RWPE2 (cell line): ENCODE measurements at places on chromosomes 4 and X.

DNA sequence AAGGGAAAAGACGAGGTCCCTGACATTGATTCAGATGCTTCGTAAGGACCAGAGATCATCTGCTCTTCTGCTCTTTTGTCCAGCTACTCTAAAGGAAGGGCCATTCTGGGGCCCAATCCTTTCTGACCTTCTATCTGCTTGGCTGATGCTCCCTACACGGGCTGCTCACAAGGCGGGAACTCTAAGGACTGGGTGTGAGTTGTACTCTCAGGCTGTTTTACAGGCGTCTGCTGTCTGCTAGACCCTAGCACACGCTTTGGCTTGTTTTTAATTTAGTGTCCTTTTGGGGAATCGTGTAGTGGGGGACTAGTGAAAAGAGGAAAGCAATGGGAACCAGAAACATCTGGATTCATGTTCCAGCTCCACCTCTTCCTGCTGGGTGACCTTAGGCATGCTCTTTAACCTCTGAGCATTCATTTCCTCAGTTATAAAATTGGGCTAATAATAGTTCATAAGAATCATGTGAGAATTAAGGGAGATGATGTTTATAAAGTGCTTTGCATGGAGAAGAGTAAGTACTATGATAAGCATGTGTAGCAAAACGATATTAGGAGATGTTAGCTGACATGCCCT lies 53.1 kb downstream of the CASP3 start:
- DNase-seq = no peak

DNA sequence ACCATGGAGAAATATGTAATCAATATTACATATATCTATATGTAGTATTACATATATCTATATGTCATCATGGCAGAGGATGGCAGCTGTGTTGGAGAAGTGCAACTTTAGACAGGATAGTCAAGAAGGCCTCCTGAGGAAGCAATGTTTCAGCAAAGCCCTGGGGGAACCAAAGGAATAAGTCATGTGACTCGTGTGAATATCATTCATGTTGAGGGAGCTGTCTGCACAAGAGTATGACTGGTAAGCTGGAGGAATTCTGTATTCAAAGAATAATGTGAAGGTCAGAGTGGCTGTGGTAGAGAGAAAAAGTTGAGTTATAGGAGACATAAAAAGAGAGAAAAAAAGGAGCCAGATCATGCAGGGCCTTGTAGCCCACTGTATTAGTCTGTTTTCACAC lies 92.9 kb upstream of the EDNRA start:
- no peak for DNase-seq

DNA sequence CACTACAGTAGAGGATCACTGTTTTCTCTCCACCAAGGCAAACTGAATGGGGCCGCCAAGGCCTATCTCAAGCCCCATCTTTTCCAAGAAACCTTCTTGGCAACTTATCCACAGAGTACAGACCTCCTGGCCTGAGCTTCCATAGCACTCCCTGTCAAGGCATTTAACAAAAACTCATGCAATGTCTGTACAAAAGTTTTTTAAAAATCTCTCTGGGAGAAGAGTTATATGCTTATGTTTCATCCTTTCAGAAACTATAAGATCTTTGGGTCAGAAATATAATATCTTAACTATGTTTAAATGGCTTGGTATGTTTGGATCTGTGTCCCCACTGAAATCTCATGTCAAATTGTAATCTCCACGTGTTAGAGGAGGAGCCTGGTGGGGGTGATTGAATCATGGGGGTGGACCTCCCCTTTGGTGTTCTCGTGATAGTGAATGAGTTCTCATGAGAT lies 13.6 kb downstream of the ADAMTS3 start:
- DNase-seq = no peak

DNA sequence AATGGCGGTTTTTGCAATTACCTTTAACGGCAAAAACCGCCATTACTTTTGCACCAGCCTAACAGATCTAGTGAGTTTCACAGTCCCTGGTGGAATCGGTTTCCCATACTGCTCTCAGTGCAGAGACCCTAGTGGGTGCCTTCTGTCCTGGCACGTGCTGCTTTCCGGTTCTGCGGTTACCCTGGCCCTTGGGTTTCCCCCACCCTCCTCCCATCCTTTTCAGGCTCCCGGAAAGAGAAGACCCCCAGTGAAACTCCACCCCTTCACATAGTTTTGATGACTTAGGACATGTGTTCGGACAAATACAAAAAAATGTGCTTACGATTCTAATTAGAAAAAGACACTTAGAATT lies 36.9 kb downstream of the NLGN3 start:
- no peak for DNase-seq

- no peak for DNase-seq
These were observed 39.4 kb downstream of the SAT1 start for GRCh38 chrX:23822397-23822796.

DNA sequence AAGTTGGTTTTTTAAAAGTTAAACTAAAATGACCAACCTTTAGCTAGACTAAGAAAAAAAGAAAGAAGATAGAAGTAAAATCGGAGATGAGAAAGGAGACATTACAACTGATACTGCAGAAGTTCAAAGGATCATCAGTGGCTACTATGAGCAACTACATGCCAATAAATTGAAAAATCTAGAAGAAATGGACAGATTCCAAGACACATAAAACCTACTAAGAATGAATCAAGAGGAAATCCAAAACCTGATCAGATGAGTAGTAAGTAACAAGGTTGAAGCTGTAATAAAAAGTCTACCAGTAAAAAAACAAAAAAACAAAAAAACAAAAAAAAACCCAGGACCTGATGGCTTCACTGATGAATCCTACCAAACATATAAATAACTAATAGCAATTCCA lies 16.1 kb downstream of the IQCM start:
- DNase-seq = no peak

GRCh38 chrX:41014776-41015360 lies 70.4 kb upstream of the USP9X start:
- no peak for DNase-seq

DNA sequence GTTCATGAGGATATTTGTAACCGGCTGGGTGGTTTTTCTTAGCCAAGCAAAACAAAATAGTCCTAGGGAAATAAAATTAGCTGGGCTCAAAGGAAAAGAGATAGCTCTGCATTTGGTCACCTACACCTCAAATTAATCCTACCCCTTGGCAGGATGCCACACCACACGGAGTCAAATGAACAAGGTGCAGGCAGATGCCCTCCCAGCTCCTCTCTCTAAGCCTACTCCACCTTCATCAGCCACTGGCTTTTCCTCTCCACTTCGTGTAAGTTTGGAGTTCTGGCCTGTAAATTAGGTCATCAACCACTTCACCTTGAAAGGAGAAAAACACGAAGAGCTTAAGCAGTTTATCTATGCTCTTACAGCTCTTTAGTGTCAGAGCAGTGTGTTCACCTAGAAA lies 1.4 kb downstream of the DDIT4L start:
- DNase-seq = no peak

DNA sequence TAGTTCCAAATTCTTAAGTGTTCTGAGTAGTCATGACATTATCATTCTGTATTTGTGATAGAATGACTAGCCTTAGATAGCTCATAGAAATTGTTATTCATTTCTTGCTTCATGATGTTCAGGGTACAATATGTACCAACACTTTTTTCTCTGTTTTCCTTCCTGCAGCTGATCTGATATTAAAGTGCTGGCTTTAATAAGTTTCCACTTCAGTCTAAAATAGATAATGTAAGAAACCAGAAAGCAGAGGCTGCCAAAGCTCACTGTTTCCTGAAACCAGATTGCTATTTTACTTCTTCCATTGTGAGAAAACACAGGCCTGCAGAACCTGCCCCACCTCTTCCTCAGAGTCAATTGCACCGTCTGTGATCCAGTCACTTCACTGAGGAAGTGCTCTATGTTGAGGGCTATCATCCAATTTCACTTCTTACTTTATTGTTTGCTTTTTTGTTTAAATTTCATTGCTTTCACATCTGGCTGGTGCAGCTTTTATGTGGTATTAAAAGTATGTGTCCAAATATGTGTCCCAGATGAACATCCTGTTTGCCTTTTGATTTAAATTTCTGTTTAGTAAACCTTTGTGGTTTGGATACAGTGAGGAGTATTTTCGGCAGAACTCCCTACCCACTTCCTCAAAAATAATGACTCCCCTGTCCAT lies 652.1 kb downstream of the ANKRD50 start:
- no peak for DNase-seq

DNA sequence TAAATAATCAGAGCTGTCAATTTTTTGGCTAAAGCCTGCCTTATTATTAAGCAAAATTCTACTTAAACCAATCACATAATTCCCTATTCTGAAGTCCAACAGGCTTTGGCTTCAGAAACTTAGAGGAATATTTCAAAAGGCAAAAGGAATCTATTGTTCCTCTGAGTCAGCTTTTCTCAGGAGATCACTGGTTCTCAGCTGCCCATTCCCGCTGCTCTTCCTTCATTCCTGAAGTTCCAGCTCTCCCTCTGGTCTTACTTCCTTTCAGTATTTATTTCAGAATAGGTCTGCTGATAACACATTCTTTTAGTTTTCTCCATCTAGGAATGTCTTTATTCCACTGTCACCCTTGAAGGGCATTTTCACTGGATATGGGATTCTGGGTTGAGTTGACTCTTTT lies 133.7 kb downstream of the SOWAHB start:
- no peak for DNase-seq

DNA sequence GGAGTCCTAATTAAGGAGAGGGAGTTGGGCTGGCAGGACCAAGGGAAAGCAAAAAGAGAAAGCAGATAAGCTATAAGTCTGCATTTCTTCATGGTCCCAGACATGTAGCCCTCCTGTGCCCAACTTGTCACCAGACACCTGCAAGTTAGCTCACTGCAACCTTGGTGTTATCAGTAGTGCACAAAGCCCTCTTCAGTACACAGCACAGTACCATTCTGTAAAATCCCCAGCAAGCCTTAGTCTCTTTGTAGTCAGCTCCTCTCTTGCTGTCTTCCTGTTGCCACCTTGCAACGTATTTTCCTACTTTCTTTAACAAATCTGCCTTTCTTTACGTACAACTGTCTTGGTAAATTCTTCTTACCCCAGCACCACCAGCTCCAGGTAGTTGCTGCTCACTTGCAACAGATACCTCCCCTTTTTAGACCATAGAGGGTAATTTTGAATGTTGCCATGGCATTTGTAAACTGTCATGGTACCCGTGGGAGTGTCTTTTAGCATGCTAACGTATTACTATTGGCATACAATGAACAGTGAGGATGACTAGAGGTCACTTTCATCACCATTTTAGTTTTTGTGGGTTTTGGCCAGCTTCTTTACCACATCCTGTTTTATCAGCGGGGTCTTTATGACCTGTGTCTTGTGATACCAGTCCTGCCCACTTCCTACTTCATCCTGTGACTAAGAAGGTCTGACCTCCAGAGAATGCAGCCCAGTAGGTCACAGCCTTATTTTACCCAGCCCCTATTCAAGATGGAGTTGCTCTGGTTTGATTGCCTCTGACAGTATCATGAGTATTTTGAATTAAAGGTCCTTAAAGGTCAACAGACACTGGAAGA lies 28.3 kb upstream of the AP1S2 start:
- no peak for DNase-seq

DNA sequence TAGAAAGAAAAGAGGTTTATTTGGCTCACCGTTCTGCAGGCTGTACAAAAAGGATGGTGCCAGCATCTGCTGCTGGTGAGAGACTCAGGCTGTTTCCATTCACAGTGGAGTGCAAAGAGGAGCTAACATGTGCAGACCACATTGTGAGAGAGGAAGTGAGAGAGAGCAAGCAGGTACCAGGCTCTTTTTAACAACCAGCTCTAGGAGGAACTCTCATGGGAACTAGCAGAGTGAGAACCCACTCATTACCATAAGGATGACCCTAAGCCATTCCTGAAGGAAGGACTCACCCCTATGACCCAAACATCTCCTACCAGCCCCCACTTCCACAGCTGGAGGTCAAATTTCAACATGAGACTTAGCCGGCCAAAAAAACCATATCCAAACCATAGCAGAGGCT lies 158.6 kb upstream of the ADGRL3 start:
- no peak for DNase-seq

DNA sequence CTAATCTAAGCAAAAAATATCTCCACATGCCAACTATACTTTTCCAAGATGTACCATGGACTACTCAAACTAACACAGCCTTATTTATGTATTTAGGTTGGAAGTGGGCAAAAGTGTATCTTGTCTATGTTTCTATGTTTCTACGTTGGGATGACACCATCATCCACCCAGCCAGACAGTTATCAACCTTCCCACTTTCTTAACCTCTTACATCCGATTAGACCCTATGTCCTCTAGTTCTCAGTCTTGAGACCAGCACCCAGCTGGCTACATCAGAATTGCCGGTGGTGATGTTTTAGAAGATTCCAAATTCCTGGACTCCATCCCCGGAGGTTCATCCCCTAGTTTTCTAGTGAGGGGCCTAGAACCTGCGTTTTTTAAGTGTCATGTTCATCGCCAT lies 1.0 kb upstream of the AASDH start:
- no peak for DNase-seq

GRCh38 chr4:12016729-12017128 lies 588.0 kb upstream of the HS3ST1 start:
- DNase-seq = no peak

- no peak for DNase-seq
These were observed 734.6 kb upstream of the TENM3 start for GRCh38 chr4:181508601-181509000.

- no peak for DNase-seq
These were observed 703 bp upstream of the FTSJ1 start for GRCh38 chrX:48475296-48475695.

DNA sequence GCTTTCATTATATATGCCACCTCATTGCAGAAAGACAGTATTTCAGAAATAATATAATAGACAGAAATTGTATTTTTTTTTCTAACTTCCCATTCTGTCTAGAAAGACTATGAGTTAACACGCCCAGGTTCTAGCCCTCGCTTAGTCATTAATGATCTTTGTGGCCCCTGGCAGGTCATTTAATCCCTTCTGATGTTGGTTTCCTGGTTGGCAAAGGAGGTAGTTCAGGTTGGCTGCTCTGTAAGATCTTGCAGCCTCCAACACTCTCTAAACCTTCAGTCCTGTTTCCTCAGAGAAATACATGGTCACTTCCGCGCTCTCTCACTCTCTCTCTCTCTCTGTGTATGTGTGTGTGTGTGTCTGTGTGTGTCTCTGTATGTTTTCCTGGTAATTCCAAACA lies 156.3 kb upstream of the NOCT start:
- DNase-seq = no peak

DNA sequence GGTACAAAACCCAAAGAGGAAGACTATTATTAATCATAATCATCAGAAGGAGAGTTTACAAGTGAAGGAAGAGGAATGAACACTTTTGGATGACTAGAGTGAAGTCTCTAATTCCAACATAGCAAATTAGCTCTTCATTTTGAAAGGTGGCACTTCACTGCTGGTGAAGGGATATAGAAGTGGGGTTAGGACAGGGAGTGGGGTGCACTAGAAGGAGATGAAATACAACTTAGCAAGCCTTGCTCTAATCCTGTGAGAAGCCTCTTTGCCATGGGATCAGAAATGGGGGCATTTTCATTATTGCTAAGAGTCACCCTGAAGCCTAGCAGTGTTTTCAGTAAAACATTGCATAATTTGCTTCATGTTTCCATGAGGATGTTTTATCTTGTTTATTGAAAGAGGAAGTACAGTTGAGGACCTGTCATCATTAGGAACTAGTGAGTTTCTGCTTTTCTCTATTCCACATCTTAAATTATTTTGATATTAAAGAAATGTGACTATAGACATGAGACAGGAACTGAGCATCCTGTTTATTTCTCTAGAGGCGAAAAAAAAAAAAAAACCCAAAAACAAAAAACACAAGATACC lies 9.3 kb upstream of the GRPR start:
- DNase-seq = no peak

- DNase-seq = no peak
These were observed 730.2 kb downstream of the KCTD8 start for GRCh38 chr4:43718369-43718768.

GRCh38 chr4:14100349-14100748 lies 472.8 kb upstream of the BOD1L1 start:
- DNase-seq = no peak
